Osteocyte (in vitro differentiated cells): ENCODE measurements at places on chromosomes 2 and 18. TPM values are rescaled to one million over a fixed set of nuclear protein-coding genes. Genes with fewer than 3 reads are reported as not detected.

DNA sequence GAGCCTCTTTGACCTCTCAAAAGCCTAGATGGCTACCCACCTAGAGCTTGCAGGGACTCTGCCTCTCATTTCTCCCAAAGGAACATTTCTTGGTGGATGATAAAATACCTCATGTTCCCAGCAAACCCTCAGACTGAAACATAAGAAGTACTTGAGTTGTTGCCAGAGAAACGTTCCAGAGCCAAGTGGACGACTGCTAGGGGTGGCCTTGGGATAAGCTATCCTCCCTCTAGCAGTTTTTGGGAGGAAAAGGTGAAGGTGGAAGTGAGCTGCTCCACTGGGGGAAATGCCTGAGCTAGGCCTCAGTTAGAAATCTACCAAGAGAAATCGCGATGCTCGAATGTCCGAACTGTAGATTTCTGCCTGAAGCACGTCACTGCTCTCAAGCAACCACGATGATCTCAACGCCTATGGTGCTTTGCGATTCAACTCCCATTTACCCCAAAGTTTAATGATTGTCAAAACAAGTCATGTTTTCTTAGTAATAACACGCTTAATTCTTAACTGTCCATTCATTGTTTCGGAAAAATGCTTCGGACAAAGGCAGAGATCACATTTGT is 91.5 kb downstream of the CCBE1 start:
- H3K4me1 ChIP-seq = peaks cover 56% of the 10 kb centered on the region
- H3K36me3 ChIP-seq = no peaks in the 10 kb centered on the region
- H3K4me3 ChIP-seq = no peak overlapping the region
- peak overlapping the region; percentile 78 for H3K27ac ChIP-seq

TUBA3E gene
- total RNA-seq = not detected in 2 replicates

RNF149 gene
- 31.8 and 34.7 TPM in 2 replicates for total RNA-seq

VWC2L gene
- not detected in 2 replicates for total RNA-seq

TEKT4 gene
- total RNA-seq = not detected in 2 replicates

GRCh38 chr2:36330473-36331395 is 24.8 kb upstream of the CRIM1 start:
- peaks cover 10% of the 10 kb centered on the region for H3K4me1 ChIP-seq
- no peak for DNase-seq
- H3K4me3 ChIP-seq = no peak overlapping the region
- peak overlapping the region; percentile 13 for H3K27ac ChIP-seq
- no peaks in the 10 kb centered on the region for H3K36me3 ChIP-seq

- H3K36me3 ChIP-seq = no peaks in the 10 kb centered on the region
- no peak overlapping the region for H3K4me3 ChIP-seq
- no peaks in the 10 kb centered on the region for H3K27me3 ChIP-seq
These were observed 187.8 kb downstream of the ZNF516 start for GRCh38 chr18:76307293-76307690.

- H3K4me1 ChIP-seq = peaks cover 33% of the 10 kb centered on the region
- H3K36me3 ChIP-seq = peaks cover 4% of the 10 kb centered on the region
- H3K27me3 ChIP-seq = no peaks in the 10 kb centered on the region
These were observed 23.9 kb downstream of the CALCRL start for GRCh38 chr2:187424146-187424545.

GRCh38 chr2:55419233-55419678 is 400 bp downstream of the CCDC88A start:
- H3K27ac ChIP-seq = peak overlapping the region; percentile 97
- H3K36me3 ChIP-seq = peaks cover 5% of the 10 kb centered on the region
- no peaks in the 10 kb centered on the region for H3K27me3 ChIP-seq
- no peak for DNase-seq

GRCh38 chr2:122706757-122707223 is 951.3 kb downstream of the TSN start:
- H3K27ac ChIP-seq = no peak overlapping the region
- no peak overlapping the region for H3K4me3 ChIP-seq

GRCh38 chr2:95012881-95013550 is 12.5 kb upstream of the MAL start:
- H3K4me1 ChIP-seq = no peaks in the 10 kb centered on the region
- H3K36me3 ChIP-seq = no peaks in the 10 kb centered on the region
- H3K27me3 ChIP-seq = peaks cover 10% of the 10 kb centered on the region
- no peak overlapping the region for H3K27ac ChIP-seq
- no peak for DNase-seq

UGT1A9 gene
- not detected in 2 replicates for total RNA-seq

CCDC85A gene
- total RNA-seq = 1.5 and 1.7 TPM in 2 replicates

- H3K27me3 ChIP-seq = no peaks in the 10 kb centered on the region
- no peak overlapping the region for H3K27ac ChIP-seq
- peaks cover 15% of the 10 kb centered on the region for H3K4me1 ChIP-seq
- DNase-seq = no peak
- no peaks in the 10 kb centered on the region for H3K36me3 ChIP-seq
These were observed 51.9 kb downstream of the TSHZ1 start for GRCh38 chr18:75262511-75262910.

CNGA3 gene
- not detected in 2 replicates for total RNA-seq

GRCh38 chr2:144517866-144518747 is 1.8 kb downstream of the ZEB2 start:
- no peak overlapping the region for H3K4me3 ChIP-seq
- peaks cover 47% of the 10 kb centered on the region for H3K4me1 ChIP-seq
- no peak for DNase-seq
- no peaks in the 10 kb centered on the region for H3K27me3 ChIP-seq
- H3K27ac ChIP-seq = no peak overlapping the region
- H3K36me3 ChIP-seq = peaks cover 8% of the 10 kb centered on the region

GPR155 gene
- total RNA-seq = 5.2 and 6.2 TPM in 2 replicates

DNA sequence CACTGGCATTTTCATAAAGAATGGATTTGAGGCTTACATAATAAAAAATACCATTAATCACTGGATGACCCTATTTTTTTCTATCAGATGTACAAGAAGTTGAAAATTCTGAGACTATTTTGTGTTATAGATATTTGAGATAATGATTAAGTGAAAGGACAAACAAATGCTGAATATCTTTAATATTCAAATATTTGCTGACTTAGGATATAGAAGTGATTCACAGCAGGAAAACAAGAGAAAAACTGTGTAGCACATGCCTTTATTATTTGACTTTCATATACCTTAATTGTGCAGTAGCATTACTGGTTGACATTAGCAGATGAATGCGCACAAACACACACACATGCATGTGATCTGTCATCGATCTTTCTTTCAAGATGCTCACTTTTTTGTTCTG is 766.5 kb downstream of the SATB2 start:
- no peak overlapping the region for H3K4me3 ChIP-seq
- H3K36me3 ChIP-seq = no peaks in the 10 kb centered on the region
- no peaks in the 10 kb centered on the region for H3K4me1 ChIP-seq

DNA sequence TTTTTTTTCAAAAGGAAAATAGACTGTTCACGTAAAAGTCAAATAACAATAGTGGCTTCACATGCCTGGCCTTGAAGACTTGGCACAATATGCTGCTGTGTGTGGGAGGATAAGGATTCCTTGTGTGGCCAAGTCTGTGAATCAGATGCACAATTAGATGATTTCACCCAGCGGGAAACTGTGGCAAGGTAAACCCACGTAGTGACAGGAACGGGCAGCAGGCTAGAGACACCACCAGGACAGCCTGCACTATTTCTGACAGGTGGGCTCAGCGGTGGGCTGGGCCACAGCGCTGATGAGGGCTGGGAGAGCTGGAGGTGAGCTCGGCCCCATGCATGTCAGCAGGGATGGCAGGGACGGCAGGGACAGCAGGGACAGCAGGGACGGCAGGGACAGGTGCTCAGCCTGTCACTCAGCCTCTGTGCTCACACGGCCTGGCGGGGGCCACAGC is 21.6 kb downstream of the SNORC start:
- H3K27me3 ChIP-seq = no peaks in the 10 kb centered on the region
- no peak overlapping the region for H3K27ac ChIP-seq
- no peak overlapping the region for H3K4me3 ChIP-seq
- H3K4me1 ChIP-seq = peaks cover 10% of the 10 kb centered on the region
- peak; percentile 72 for DNase-seq

GRCh38 chr2:75310876-75311275 is 111.6 kb upstream of the TACR1 start:
- H3K36me3 ChIP-seq = no peaks in the 10 kb centered on the region
- no peaks in the 10 kb centered on the region for H3K27me3 ChIP-seq
- no peak for DNase-seq
- no peak overlapping the region for H3K27ac ChIP-seq

GRCh38 chr2:165425556-165425955 is 43.9 kb upstream of the CSRNP3 start:
- no peak for DNase-seq
- H3K27ac ChIP-seq = no peak overlapping the region
- H3K4me1 ChIP-seq = no peaks in the 10 kb centered on the region
- no peaks in the 10 kb centered on the region for H3K36me3 ChIP-seq

HOXD3 gene
- not detected in 2 replicates for total RNA-seq

DNA sequence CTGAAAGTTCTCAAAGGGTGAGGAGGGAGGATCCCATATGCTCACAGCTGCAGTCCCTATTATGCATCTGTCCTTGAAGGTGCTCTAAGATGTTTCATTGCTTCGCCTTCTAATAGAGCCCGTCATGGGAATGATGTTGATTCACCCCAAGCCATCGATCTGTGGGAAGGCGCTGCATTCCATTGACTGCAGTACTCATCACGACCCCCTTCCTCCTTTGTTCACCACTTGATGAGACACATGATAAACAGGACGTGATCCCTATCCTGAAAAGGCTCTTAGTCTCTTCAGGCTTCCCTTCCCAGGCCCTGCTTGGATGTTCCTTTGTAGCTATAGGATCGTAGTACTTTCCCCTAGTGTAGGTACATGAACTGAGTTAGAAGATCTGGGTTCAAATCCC is 181.8 kb downstream of the AGPS start:
- no peaks in the 10 kb centered on the region for H3K4me1 ChIP-seq
- no peak overlapping the region for H3K27ac ChIP-seq
- DNase-seq = peak; percentile 36
- H3K4me3 ChIP-seq = no peak overlapping the region
- no peaks in the 10 kb centered on the region for H3K36me3 ChIP-seq

LRRC30 gene
- not detected in 2 replicates for total RNA-seq

- no peak overlapping the region for H3K27ac ChIP-seq
- no peak for DNase-seq
- H3K4me1 ChIP-seq = no peaks in the 10 kb centered on the region
- peaks cover 53% of the 10 kb centered on the region for H3K27me3 ChIP-seq
These were observed 34.1 kb upstream of the ARHGAP25 start for GRCh38 chr2:68700560-68700959.

DNA sequence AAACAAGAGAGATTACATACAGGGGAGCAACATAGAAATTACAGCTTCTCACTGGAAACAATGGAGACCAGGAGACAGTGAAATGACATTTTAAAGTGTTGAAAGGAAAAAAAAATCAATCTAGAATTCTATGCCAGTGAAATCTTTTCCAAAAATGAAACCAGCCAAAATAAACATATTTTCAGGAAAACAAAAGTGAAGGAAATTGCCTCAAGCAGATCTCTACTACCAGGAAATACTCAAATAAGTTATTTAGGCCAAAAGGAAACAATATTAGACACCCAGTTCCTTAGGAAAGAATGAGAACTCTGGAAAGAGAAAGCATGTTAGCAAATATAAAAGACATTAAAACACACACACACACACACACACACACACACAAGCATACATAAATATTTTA is 339.9 kb upstream of the NCKAP5 start:
- no peaks in the 10 kb centered on the region for H3K36me3 ChIP-seq
- no peak overlapping the region for H3K27ac ChIP-seq
- H3K27me3 ChIP-seq = peaks cover 8% of the 10 kb centered on the region
- DNase-seq = no peak
- no peak overlapping the region for H3K4me3 ChIP-seq

TNS1 gene
- 80.8 and 82.5 TPM in 2 replicates for total RNA-seq

EGR4 gene
- total RNA-seq = not detected in 2 replicates

SOS1 gene
- 35.6 and 36.8 TPM in 2 replicates for total RNA-seq

PDE1A gene
- 1.5 and 1.8 TPM in 2 replicates for total RNA-seq

- DNase-seq = peak; percentile 87
- no peaks in the 10 kb centered on the region for H3K27me3 ChIP-seq
- peak within 1 kb of the TSS; percentile 91 for H3K4me3 ChIP-seq
These were observed at the start of gene TCF4 for GRCh38 chr18:55588111-55588869. TSS of gene TCF4 (minus strand) at chr18:55588192. CDS start at chr18:55587116, 1,076 bp downstream.

HJURP gene
- 7.7 and 7.9 TPM in 2 replicates for total RNA-seq

DNA sequence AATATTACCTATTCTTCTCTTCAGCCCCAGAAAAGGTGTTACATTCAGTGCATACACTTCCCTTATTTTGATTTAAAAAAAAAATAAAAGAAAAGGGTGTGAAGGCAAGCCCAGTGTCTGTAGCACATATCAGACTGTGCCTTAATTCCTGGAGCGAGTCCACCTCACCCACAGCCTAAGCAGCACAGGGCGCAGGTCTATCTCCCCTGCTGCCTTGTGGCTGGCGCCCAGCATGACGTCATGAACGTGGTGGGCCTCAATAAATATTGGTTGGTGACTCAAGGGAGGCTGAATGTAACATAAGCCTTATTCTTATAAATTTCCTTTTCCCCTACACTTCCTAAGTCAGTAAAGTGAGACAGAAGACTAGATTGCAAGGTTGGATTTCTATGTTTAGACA is 26.4 kb downstream of the ST3GAL5 start:
- no peaks in the 10 kb centered on the region for H3K27me3 ChIP-seq
- no peak for DNase-seq
- no peak overlapping the region for H3K27ac ChIP-seq
- H3K36me3 ChIP-seq = peaks cover 25% of the 10 kb centered on the region
- no peak overlapping the region for H3K4me3 ChIP-seq

DNA sequence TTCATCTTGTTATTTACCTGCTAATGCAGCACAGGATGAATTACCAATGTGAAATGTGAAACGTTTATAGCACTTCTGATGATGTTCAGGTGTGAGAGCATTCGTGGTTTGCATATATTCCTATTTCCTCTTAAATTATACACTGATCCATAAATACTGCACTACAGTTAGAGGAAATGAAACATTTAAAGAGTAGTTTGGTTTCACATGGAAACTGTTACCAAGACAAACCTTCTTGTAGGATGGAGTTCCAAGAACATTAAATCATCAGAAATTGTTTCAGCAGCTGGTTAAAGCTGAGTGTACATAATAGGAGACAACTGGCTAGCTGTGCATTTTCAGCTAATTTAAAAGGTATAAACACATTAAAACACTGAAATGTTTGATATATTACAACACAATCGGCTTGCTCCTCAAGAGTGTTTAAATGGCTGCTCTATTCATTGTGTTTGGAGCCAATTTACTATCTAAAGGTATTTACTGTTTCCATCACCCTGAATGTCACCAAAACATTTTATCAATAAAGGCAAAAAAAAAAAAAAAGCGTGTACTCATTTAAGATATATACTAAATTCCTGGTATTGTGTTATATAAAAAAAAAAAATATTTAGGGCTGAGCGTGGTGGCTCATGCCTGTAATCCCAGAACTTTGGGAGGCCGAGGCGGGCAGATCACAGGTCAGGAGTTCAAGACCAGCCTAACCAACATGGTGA is 100.6 kb downstream of the DYM start:
- no peak for DNase-seq
- no peak overlapping the region for H3K4me3 ChIP-seq
- H3K36me3 ChIP-seq = peaks cover 6% of the 10 kb centered on the region
- H3K27me3 ChIP-seq = no peaks in the 10 kb centered on the region
- H3K4me1 ChIP-seq = no peaks in the 10 kb centered on the region

- no peaks in the 10 kb centered on the region for H3K36me3 ChIP-seq
- no peak for DNase-seq
- H3K27me3 ChIP-seq = no peaks in the 10 kb centered on the region
- no peak within 1 kb of the TSS for H3K4me3 ChIP-seq
- no peak within 1 kb of the TSS for H3K27ac ChIP-seq
- peaks cover 2% of the 10 kb centered on the region for H3K4me1 ChIP-seq
These were observed at the start of gene CHRNG for GRCh38 chr2:232539298-232540231. TSS of gene CHRNG (plus strand) at chr2:232539692. CDS start at chr2:232539748, 56 bp downstream.

GRCh38 chr18:9922592-9923311 is 8.9 kb downstream of the VAPA start:
- H3K36me3 ChIP-seq = no peaks in the 10 kb centered on the region
- H3K4me1 ChIP-seq = peaks cover 45% of the 10 kb centered on the region
- no peak overlapping the region for H3K27ac ChIP-seq
- H3K4me3 ChIP-seq = no peak overlapping the region
- no peak for DNase-seq
- no peaks in the 10 kb centered on the region for H3K27me3 ChIP-seq
